Central memory CD4-positive, alpha-beta T cell (primary cell): ENCODE measurements at places on chromosomes 11 and 22.
A peak's percentile ranks its signal among the peaks of the same experiment; 100 is the strongest.

- DNase-seq: no peak
Measured at GRCh38 chr11:112694245-112694644, 267.0 kb upstream of the NCAM1 start.

DNA sequence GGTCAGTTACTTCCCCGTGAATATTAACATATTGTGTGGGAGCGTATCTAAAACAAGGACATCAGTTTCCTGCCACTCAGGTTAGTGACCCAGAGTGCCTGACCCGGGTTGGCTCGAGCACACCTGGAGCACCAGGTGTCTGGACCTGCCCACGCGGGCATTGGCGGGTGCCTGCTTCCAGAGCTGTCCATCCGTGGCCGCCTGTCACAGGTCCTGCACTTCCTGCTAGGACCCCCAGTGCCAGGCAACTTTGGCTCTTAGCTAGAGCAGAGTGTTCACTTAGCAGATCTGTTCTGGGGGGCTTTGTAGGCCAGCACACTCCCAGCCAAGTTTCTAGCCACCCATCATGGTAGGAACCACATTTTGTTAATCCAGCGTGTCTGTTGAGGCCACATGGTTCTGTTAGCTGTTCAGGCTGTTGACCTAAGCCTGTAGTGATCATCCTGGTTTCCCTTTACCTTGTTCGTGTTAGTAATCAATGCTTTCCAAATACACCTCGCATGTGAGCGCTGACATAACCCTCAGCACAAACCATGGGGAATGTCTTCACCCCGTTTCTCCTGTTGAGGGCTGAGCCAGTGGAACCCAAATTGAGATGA lies 29.5 kb downstream of the MOV10L1 start:
- DNase-seq: no peak

- no peak for DNase-seq
Measured at GRCh38 chr22:25403811-25404471, 160.5 kb upstream of the GRK3 start.

- no peak for DNase-seq
Measured at GRCh38 chr11:44684859-44685281, 41.9 kb upstream of the TSPAN18 start.

- DNase-seq: no peak
Measured at GRCh38 chr11:47487421-47487820, 38.5 kb upstream of the RAPSN start.

DNA sequence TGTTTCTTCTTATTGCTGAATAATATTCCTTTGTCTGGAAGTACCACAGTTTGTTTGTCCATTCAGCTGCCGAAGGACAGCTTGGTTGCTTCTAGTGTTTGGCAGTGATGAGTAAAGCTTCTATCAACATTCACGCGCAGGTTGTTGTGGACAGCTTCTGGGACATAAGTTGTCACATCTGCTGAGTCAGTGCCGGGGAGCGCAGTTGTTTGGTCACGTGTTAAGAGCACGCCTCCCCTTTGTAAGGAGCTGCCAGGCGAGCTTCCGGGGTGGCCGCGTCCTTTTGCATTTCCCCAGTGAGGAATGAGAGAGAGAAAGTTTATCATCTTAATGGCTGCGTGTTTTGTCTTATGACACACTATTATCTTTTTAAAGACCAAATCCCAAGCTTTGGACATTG lies 30.3 kb downstream of the SAMM50 start:
- no peak for DNase-seq

DNA sequence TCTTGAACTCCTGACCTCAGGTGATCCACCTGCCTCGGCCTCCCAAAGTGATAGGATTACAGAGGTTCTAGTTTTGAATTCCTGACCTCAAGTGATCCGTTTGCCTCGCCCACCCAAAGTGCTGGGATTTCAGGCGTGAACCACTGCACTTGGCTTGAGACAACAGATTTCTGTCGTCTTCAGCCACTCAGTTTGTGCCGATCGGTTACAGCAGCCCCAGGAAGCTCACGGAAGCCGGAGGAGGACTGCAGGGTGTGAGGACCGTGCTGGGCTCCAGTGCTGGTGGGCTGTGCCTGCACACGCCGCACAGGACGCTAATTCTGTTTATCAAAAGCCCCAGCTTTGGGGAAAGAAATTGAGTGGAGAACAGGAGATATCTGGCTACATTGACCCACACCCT lies 82.0 kb downstream of the CELSR1 start:
- no peak for DNase-seq

- no peak for DNase-seq
Measured at GRCh38 chr11:61472868-61473267, 35.7 kb upstream of the LRRC10B start.

DNA sequence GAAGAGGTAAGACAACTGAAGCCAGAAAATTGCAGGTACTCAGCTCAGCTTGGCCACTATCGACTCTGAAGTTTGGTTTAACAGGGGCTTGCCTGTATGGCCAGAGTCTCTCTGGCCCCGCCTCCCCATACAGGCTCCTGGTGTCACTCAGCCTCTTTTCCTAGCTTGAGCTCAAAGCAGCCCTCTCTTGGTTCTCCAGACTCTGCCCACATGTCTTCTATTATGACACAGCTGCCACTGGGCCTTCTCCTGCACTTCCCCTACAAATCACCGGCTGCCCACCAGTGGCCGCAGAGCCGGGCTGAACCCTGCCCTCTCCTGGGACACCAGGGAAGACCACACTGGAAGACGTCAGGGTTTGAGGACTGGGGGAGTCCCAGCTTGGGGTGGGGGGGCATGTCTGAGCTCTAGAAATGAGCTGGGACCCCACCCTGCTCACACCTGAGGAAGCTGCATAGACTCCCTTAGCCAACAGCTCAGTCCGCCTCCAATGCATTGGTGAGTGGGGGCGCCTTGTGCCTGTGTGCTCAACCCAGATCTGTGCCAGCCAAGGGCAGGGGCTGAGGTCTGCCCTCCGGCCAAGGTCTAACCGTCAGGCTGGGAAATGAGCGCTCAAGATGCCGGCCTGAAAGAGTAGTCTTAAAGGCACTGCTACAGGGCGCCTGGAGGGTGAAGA lies 94.4 kb upstream of the LMO1 start:
- no peak for DNase-seq

GRCh38 chr11:65785319-65786007 lies 1.4 kb upstream of the OVOL1 start:
- peak; percentile 24 for DNase-seq

DNA sequence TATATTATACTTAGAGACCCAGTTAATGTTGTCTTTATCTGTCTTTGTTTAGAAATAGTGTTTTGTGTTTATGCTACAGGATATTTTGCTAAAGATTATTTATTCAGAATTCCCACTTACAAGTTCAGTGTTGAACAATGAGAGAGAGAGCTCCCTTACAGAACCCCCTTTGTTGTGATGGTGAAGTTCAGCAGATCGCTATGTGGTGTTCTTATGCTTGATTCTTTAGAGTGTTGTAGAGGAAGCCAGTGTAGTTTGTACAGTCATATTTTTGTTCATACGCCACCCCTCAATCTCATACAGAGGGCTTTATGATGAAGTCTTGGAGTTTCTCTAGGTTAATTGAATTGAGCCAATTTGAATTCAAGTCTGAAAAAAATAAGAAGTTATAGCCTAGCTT lies 150.2 kb downstream of the TMEM135 start:
- no peak for DNase-seq

DNA sequence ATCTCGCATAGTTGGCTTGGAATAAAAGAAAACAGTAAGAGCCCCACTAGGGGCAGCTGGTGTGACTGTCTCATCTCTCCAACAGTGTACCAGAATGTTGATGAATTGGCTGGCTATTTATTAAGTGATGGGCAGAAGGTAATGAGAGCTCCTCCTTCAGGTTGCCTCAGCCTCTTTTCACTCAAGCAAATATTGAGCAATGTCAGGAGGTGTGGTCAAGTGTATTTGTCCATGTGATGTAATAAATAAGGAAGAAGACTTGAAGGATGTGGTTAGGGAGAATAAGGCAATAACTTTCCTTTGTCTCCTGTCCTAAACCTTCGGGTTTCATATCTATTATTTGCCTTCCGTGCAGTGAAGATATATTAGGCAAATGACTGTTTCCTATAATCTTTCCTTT lies at the start of gene TCN1:
TCN1 (minus strand) TSS at position 91 of the 400 bp plus-strand sequence; CDS start at position 74, 17 bp downstream.
- no peak for DNase-seq

GRCh38 chr11:119807841-119808240 lies 78.8 kb upstream of the NECTIN1 start:
- no peak for DNase-seq

GRCh38 chr11:129825380-129825779 lies 9.7 kb downstream of the TMEM45B start:
- no peak for DNase-seq

DNA sequence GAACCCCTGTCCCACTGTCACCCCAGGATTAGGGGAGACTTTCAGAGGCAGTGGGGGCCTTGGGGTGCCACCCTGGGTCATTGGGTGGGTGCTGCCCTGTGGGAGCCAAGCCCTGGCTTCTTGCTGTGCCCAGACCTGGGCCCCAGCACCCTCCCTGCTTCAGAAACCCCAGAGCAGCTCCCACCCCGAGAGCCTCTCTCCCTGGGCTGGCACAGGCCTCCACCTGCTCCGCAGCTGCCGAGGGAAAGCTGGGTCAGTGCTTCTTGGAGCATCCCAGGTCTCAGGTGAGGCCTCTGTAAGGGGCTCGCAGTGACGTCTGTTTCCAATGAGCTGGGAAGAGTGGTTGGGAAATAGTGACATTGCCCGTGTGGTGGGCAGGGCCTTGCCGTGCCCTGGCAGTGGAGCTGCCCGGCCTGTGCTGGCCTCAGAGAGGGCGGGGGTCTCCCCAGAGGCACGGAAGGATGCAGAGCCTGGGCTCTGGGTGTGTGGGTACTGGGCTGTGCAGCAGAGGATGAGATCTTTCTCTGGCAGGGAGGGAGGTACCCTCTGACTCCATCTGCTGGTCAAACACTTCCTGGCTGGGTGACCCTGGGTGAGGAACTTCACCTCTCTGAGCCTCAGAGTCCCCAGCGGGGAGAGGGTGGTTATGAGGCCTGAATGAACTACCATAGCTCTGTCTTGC lies 23.0 kb downstream of the C22orf23 start:
- no peak for DNase-seq
